ENCODE measurements at places on chromosomes 6 and 20.

- no peak for DNase-seq
Observed at GRCh38 chr6:117776441-117776840, 101.2 kb downstream of the NUS1 start.

- DNase-seq, result no peak
Observed at GRCh38 chr20:44228465-44229258, 18.1 kb upstream of the OSER1 start.

DNA sequence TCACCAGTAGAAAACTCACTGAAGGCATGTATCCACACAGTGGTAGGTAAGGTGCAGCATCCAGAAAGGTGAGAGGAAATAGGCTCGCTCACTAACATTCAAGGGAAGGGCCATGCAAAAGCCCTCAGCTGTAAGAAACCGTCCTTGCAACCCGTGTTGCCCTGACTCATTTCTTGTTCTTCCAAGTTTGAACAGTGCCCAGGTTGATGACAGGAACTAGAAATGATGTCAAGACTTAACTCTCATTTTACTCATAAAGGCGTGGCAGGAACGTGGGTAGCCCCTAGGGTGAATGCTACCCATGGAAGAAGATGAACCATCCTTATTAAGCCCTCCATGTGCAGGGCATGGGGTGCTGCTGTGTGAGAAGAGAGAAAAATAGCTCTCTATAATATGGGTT is 187.6 kb downstream of the CD83 start:
- no peak for DNase-seq

- DNase-seq, result no peak
Observed at GRCh38 chr6:5173810-5174209, 86.9 kb downstream of the LYRM4 start.

GRCh38 chr6:106256201-106256968 is 69.2 kb downstream of the ATG5 start:
- DNase-seq, result no peak

DNA sequence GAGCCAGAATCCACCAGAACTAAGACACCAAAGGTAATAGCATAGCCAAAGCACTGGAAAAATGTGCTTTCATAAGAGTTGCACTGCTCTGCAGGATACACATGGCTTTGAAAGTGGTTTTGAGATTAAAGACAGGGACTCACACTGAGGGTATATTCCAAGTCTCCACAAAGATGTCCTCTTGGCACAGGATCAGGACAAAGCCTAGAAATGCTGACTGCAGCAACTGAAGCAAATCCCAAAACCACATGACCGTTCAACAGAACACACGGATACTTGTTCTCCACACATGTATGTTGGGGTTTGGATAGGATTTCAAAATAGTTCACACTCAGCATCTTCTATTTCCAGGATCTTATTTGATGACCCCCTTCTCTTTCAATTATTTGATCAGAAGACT is 364.3 kb upstream of the HSF2 start:
- no peak for DNase-seq

DNA sequence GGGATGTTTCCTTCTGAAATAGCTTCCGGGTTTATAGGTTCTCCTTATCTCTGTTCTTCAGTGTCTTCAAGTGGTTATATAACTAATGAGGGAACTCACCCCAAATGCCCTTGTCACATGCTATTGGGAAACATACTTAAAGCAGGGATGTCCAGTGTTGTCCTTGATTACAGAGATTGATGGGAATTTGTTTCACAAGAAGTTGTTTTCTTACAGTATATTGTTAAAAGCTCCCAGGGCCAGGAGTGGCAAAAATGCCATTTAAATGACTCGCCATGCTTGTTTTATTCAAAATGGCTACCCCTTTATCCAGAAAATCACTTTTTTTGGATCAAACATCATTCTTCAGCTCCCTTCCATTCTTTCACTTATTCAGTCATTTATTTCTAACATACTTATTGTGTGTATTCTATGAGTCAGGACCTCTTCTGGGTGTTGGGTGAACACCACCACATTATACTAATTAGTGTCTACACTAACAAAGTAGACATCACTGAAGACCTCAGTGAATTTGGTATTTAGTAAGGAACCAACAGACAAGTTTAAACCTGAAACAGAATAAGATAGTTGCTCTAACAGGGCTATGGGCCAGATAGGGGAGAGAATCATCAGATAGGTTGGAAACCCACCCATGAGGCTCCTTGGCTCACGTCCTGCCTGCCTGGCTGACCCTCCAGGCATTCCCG is 791.1 kb downstream of the MAFB start:
- DNase-seq, result no peak

DNA sequence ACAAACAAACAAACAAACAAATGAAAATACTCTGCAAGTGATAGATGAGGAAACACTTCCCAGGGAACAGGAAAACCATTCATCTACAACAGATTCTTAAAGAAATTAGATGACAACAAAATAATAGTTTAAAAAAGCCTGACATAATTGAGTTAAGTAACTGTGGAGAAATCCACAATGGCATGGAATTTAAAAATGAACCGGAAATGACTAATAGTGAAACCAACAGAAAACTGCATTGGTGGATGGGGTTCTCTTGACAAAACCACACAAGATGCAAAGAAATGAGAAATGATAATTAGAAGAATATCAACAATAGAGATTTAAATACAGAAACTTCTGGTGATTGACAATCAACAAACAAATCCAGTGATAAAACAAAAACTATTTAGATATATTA is 785.6 kb downstream of the QKI start:
- DNase-seq, result no peak

GRCh38 chr6:113328886-113329381 is 528.2 kb upstream of the MARCKS start:
- DNase-seq, result no peak

GRCh38 chr6:130138909-130139242 is 83.9 kb downstream of the SAMD3 start:
- no peak for DNase-seq

GRCh38 chr20:4134861-4135379 is 119.6 kb upstream of the RNF24 start:
- DNase-seq, result no peak

All from chondrocyte (in vitro differentiated cells).